ENCODE measurements at places on chromosomes 3 and 15. TPM values are rescaled to one million over a fixed set of nuclear protein-coding genes. Genes with fewer than 3 reads are reported as not detected.

GRCh38 chr3:8482960-8483665 is 18.5 kb upstream of the LMCD1 start:
- peak; percentile 96 for DNase-seq

GRCh38 chr3:17088602-17089313 is 204.0 kb downstream of the PLCL2 start:
- DNase-seq: no peak

DNA sequence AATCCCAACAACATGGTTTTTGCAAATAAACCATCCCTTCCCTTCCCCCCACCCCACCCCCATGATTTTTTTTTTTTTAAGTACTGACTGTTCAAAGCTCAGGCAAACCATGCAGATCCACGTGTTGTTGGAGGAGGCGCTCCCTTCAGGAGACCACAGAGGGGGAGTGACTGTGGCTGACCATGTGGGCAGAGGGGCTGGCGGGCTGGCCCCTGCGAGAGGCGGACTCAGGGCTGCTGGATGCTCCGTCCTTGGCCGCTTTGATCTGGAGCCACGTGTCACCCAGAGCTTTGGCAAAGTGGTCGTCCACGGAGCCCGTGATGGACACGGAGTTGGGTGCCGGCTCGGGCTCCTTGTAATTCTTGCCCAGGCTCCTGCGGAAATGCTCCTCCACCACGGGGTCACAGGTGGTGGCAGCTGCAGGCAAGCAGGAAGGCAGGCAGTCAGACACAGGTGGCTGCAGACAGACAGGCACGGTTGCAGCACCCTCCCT is 85.3 kb downstream of the VGLL4 start:
- DNase-seq: no peak

DNA sequence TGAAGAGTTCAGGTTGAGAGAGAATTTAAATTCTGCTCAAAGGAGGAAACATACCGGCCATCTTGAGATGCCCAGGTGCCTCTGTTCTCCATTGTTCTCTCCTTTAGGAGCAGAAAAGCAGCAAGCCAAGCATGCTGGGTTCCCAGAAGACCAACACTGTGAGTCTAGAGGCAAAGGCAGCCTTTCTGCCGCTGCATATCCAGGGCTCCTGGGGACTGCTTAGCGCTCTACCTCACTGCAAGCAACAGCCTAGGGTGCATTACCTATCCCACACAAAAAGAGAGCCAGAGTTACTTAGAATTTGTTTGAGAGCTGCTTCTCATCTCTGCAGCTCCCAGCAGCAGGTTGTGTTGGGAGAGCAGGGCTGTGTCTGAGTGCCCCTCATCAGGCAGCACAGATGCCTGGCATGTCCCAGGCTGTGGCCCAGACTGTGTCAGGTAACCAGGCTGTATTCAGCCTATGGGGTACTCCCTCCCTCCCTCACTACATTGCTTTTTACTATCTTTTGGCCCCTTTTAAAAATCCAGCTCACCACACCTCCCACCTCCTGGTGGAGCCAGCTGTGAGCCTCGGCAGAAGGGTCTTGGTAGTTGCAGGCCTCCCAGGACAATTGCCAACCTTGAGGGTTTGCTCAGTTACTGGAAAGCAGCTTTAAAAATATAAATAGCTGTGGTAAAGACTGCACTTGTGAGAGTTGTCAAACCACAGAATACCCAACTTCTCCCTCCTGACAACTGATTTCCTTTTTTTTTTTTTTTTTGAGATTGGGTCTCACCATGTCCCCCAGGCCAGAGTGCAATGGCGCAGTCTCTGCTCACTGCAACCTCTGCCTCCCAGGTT is 30.2 kb downstream of the BCL2L10 start:
- peak; percentile 61 for DNase-seq

DNA sequence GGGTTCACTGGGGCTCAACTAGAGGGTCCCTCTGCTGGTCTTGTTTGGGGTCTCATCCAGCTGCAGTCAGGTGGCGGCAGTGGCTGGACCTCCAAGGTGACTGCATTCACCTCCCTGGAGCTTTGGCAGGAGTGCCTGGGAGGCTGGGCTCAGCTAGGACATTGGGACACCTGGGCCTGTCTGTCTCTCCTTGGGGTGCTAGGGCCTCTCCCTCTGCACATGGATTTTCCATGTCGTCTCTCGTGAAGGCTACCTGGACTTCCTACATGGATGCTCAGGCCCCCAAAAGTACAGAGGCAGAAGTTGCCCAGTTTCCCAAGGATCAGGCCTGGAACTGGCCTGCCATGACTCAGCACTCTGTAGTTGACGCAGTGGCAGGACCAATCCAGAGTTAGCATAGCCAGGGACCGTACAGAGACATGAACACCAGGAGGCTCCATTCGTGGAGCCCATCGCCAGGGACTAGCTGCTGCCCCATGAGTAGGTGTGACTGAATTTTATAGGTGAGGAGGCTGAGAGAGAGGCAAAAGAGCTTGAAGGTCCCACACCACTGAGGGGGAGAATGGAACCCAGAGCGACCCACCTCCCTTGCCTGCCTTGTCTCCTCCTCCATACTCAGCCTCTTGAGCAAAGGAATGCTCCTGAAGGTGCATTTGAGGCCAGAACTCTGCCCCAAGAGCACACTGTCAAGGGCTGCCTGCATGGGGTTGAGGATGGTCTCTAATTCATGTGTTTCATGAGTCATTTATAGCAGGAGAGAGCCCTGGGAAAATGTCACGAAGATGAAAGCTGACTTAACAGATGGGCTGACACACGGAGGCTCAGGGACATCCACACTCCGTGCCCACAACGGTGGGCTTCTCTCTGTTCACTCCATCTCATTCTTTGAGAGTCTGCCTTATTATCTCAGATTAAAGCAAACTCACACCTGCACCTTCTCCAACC is 13.0 kb upstream of the ALDH1A3 start:
- DNase-seq: no peak

- DNase-seq: no peak
These were observed 8.0 kb upstream of the GSK3B start for GRCh38 chr3:120102232-120102631.

DNA sequence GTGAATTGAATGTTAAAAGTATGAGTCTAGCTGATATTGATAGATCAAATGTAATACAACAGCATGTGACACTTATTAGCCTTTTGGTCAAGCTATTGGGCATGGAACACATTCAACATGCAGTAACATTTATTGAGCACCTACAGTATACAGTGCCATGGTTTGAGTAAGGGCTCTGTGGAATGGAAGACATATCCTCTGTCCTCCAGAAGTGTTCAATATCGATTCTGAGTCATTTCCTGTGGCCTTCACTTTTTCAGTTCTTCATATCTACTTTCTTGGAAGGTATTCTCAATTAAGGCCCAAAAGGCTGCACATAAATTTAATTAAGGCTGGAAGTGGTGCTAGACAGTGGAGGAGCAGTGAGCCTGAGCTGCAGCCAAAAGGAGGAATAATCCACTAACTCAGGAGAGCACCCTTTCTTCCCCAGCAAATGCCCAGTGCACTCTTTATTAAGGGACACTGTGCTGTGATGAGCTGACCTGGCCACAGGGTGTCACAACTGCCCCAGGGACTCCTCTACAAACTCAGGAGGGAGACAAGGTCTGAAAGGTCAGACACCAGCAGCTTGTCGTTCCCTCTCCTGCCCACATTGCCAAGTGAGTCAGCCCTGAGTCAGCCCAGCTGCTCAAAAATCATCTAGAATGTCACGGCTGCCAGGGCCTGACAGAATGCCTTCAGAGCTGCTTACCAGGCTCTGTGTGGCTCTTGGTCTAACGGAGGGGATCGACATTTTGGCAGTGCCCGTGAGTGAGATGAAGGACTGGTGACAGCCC is 544.8 kb downstream of the AGBL1 start:
- peak; percentile 59 for DNase-seq

- DNase-seq: no peak
These were observed 55.2 kb downstream of the RPL39L start for GRCh38 chr3:187084126-187084525.

GRCh38 chr3:60176614-60177013 is 1074.6 kb downstream of the FHIT start:
- no peak for DNase-seq

- DNase-seq: no peak
These were observed 38.4 kb upstream of the MBNL1 start for GRCh38 chr3:152230370-152230769.

DNA sequence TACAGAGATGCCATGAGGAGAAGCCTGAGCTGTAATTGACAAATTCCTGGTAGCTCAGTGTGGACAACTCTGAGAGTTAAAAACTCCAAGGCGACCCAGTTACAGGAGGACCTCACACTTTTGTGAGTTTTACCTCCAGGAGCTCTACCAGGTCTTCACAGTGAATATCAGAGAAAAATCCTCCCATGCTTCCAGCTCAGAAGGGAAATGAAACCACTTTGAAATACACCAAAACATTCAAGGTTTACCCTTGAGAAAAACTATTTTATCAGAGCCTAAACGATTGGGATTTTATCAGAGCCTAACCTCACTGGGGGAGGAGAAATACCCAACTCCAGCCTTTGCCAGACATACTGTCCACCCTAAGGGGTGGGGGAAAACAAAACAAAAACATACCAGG is 52.4 kb downstream of the MCCC1 start:
- DNase-seq: no peak

DNA sequence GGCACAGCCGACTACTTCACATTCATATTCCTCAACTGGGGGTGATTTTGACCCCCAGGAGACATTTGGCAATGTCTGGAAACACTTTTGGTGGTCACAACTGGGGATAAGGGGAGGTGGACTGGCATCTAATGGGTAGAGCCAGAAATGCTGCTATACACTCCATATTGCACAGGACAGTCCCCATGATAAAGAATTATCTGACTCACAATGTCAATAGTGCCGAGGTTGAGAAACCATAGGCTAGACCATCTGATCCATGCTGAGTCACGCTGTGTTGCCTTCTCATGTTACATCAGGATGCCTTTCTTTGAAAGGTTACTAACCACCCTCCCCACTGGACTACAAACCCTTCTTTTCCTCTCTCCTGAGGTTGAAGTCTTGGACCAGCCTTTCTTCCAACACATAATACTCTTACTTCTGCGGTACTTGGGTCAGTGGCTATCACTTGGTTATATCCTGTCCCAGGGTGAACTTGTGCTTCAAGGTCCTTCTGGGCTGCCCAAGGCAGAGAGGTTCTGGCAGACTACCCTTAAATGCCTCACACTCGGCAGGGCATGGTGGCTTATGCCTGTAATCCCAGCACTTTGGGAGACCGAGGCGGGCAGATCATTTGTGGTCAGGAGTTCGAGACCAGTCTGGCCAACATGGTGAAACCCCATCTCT is 68.8 kb downstream of the CTNNB1 start:
- peak; percentile 85 for DNase-seq

DNA sequence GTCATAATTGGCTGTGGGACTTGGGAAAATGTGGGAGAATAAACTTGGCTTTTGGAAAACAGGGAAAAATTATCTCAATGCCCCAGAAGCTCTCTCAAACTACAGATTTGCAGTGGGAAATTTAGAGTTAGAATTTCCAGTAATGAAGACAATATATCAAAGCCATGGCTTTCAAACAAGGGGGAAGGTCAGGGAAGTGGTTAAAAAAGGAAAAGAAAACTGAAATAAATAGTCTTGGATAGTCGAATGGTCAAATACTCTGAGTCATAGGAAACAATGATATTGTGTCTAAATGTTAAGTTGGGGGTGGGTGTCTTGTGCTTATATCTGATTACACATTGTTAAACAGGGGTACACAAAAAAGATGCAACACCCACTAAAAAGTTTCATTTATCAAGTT is 272.4 kb upstream of the COL8A1 start:
- DNase-seq: no peak

GRCh38 chr3:80733522-80734176 is 965.9 kb upstream of the ROBO1 start:
- DNase-seq: peak; percentile 77

GRCh38 chr3:184259396-184259877 is 1.9 kb downstream of the CAMK2N2 start:
- DNase-seq: no peak

- DNase-seq: no peak
These were observed 132.9 kb upstream of the TMCO5A start for GRCh38 chr15:37801529-37801928.

GRCh38 chr15:67691450-67691849 is 133.9 kb upstream of the SKOR1 start:
- DNase-seq: no peak

GRCh38 chr3:30258426-30259392 is 347.7 kb upstream of the TGFBR2 start:
- DNase-seq: no peak

DNA sequence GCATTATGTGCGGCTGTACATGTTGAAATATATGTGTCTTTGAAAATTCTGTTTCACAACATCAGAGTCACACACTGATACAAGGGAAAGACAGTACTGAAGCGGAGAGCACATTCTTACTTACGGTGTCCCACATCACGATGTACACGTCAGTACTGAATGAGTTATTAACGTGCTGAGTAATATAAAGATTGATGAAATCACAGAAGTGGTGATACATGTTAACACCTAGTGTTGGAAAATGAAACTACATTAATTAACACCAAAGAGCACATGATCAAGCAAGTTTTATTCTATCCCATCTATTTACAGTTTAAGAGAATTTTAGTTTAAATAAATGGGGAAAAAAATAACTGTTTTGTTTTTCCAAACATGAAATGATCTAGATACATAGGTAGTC is 15.6 kb downstream of the EOGT start:
- no peak for DNase-seq

GRCh38 chr3:121970047-121970446 is 52.0 kb downstream of the ILDR1 start:
- DNase-seq: peak; percentile 62

DNA sequence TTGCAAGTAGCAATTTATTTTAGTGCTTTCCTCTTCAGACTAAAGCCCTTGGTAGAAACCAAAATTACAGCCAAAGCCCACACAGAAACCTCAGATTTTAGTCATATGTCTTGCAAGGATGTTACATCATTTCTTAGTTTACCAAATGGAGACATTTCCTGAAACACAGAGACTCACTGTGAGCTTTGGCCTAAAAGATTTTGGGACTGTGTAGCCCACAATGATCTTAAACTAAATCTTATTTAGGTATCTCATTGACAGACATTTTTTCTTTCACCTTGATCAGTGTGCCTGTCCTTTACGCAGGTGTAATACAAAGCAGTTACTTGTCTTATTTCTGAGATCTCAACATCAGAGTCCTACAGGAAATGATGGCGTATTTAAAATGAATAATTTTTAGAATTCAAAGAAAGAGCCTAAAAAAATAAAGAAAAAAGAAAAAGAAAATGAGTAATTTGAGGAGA is 27.8 kb upstream of the AP4E1 start:
- DNase-seq: peak; percentile 77

The NR1I2 gene
- under 0.01 TPM for total RNA-seq

The CCDC54 gene
- total RNA-seq: not detected

The RETNLB gene
- total RNA-seq: not detected

The SPPL2A gene
- total RNA-seq: 75.6 TPM

The MNS1 gene
- total RNA-seq: 0.43 TPM

The FILIP1L gene
- 213 TPM for total RNA-seq

The LTF gene
- total RNA-seq: not detected

The ZPLD1 gene
- 0.43 TPM for total RNA-seq

The NKIRAS1 gene
- 28.1 TPM for total RNA-seq

The MGLL gene
- total RNA-seq: 82.1 TPM

The ATP13A4 gene
- not detected for total RNA-seq

All from fibroblast of villous mesenchyme (primary cell).